A549 (cell line): ENCODE measurements at places on chromosomes 12 and 14. TPM values are rescaled to one million over a fixed set of nuclear protein-coding genes. Genes with fewer than 3 reads are reported as not detected.

- DNase-seq: no peak
Measured at GRCh38 chr14:45868377-45868776, 615.4 kb upstream of the MIS18BP1 start.

GRCh38 chr14:20494935-20495766 lies 10.2 kb upstream of the RNASE10 start:
- no peak for DNase-seq

GRCh38 chr14:89858089-89858488 lies 96.4 kb downstream of the EFCAB11 start:
- no peak for DNase-seq

DNA sequence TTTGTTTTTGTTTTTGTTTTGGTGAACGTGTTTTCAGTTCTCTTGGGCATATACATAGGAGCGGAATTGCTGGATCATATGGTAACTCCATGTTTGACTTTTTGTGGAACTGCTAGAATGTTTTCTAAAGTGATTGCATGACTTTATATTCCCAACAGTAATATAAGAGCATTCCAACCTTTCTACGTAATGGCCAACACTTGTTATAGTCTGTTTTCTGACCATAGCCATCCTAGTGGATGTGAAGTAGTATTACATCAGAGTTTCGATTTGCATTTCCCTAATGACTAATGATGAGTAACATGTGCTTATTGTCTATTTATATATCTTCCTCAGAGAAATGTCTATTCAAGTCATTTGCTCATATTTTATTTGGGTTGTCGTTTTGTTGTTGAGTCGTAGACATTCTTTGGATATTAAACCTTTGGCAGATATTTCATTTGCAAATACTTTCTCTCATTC lies 268.7 kb downstream of the AEBP2 start:
- peak; percentile 39 for DNase-seq

- DNase-seq: no peak
Measured at GRCh38 chr14:101024686-101025085, 121.2 kb upstream of the RTL1 start.

- DNase-seq: no peak
Measured at GRCh38 chr14:35390577-35391387, 13.8 kb downstream of the NFKBIA start.

DNA sequence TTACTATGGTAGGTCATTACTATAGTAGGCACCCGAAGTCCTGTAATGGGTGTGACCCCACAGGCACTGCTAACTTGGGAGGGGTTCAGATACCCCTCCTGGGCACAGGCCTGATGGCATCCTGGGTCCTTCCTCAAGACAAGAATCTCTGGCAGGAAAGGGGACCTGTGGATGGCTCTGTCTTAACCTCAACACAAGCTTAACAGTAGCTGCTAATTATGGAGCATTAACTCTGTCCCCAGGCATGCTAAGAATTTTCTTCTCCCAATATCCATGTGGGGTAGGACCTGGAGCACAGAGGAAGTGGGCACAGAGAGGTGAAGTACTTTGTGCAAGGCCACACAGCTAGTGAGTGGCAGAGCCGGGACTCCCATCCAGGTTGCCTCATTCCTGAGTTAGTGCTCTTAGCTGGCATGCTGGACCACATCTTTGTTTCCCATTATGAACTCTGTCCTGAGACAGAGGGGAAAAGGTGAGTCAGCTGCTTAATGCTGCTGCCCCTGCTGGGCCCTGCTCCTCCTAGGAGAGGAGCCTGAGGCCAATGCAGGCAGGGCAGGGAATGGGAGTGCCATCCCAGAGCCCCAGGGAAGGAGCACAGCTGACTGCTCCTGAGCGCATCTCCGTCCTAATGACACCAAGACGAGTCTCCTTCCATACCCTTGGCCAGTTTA lies 32.1 kb downstream of the GALNT16 start:
- DNase-seq: no peak

DNA sequence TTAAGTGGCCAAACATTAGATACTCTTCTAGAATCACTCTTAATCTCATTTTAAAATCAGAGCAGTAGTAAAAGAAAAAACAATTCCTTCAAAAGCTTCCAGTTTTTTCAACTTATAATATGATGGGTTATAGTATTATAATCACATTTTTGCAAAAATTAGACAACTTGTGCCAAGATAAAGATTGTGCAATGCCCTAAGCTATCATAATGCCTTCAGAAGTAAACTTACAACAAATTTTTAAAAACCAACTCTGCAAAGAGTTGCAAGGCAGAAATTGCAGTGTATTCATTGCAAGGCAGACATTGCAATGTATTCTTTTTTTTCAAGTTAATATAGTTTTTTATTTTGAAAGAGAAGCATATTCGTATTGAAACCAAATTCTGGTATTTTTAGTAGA lies 47.2 kb upstream of the KITLG start:
- DNase-seq: no peak

GRCh38 chr12:123363740-123364531 lies 711 bp downstream of the SBNO1 start:
- DNase-seq: peak; percentile 65

- DNase-seq: peak; percentile 73
Measured at GRCh38 chr14:34461334-34462131, 507 bp downstream of the SPTSSA start.

- DNase-seq: no peak
Measured at GRCh38 chr14:68965261-68965761, 13.8 kb downstream of the ACTN1 start.

LRRC9 gene
- not detected in 3 replicates for polyA plus RNA-seq

KRT72 gene
- polyA plus RNA-seq: not detected in 3 replicates

RAB15 gene
- 27.1 to 35.1 TPM (median 31.6 TPM) in 3 replicates for polyA plus RNA-seq

ENDOU gene
- polyA plus RNA-seq: not detected in 3 replicates

NANOG gene
- polyA plus RNA-seq: not detected in 3 replicates

KITLG gene
- 8.0 to 8.9 TPM (median 8.7 TPM) in 3 replicates for polyA plus RNA-seq

ASB2 gene
- polyA plus RNA-seq: 0.07 to 0.16 TPM (median 0.10 TPM) in 3 replicates
